Lung microvascular endothelial cell (primary cell): ENCODE measurements at places on chromosomes 4 and X. TPM values are rescaled to one million over a fixed set of nuclear protein-coding genes. Genes with fewer than 3 reads are reported as not detected.

GRCh38 chr4:71185037-71185436 lies 153.8 kb upstream of the SLC4A4 start:
- DNase-seq: no peak

DNA sequence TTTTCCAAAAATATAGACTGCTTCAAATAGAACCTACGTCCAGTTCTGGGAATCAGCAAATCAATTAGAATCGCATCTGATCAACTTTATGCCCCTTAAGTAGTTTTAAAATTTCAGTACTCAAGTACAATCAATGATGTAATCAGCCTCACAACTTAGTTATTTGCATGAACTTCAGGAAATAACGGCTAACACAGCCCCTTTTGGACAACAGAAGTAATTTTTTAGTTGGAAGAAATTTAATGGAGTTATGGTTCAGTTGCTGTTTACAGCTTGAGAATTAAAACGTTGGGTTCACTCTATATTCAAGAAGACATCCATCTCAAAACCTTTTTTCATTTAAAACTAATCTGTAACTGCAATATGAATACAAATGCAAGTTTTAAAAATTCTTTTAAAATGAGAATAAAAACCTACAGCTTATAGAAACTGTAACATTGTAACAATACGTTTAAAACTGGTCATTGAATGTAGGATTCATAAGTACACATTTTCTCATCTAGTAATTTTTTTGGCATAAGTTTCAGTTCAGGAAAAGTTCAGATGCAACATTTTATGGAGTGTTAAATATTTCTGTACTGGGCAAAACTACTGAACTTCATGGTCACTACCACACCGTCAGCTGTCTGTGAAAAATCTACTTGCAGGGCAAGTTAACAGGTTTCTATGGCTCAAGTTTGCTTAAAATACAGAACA lies 956 bp downstream of the TAPT1 start:
- DNase-seq: peak; percentile 60

- no peak for DNase-seq
Observed at GRCh38 chr4:2932321-2932950, 30.8 kb downstream of the NOP14 start.

- DNase-seq: no peak
Observed at GRCh38 chr4:186318481-186318880, 52.5 kb downstream of the F11 start.

- DNase-seq: no peak
Observed at GRCh38 chr4:2247128-2248043, 5.5 kb upstream of the HAUS3 start.

Gene DTHD1
- not detected in 2 replicates for total RNA-seq

DNA sequence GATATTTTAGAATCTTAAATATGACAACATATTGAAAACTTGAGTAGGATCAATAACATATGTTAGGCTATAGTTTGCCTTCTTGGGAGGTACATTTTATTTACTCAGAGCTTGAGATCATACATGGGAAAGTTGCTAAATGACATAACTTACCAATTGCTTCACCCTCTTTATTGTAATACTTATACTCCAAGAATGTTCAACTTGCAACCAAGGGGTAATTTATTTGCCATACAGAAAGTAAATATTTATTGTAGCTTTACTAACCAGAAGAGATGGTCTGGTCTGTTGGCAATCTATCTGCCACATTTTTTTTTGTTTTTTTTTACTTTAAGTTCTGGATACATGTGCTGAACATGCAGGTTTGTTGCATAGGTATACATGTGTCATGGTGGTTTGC lies 426.6 kb downstream of the ARHGAP24 start:
- DNase-seq: no peak

DNA sequence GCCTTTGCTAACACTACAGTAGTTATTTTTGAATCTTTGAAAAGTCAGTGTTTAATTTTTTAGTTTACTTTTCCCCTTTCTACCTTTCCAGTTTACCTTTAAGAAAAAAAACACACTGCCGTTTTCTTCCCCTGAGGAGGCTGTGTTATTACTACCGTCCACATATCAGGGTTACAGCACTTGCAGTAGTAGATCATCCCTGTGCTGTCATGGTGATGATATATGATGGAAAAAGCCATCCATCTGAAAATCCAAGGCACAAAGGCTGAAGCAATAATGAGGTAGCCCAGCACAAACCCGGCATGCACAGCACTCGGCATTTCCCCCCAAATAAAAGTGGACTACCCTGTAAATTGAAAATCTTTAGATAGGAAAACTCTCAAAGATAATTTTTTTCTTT lies 258.7 kb downstream of the CXXC4 start:
- no peak for DNase-seq
